NCI-H446 (cell line): ENCODE measurements at places on chromosomes 2 and 18.
A peak's percentile ranks its signal among the peaks of the same experiment; 100 is the strongest.

DNA sequence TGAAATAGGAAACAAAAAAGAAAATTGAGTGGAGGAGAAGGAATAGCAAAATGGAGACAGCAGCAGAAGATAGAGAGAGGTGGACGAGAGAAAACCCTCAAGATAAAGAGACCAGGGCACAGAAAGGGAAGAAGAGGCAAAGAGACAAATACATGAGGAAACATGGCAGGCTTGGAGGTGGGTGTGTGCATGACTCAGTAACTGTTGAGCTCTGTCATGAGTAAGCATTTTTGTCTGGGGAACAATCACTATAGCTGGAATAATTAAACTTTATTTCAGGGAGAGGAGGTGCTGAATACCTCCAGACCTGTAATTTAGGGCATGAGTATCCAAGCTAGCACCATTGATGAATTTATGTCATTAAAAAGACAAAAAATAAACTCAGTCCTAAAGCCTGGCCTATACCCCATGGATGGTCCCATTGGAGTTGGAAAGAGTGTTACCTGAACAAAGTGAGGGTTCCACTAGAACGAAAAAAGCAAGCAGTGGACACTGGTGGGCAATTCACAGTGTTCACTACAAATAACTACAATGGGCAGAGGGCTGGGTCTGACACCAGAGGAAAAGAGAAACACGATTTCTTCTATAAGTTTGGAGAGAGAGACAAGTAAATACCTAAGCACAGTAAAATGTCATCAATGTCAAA, 145.5 kb downstream of the ADCYAP1 start:
- no peak for DNase-seq

GRCh38 chr2:86482034-86482433, 40.9 kb downstream of the KDM3A start:
- DNase-seq, result no peak

DNA sequence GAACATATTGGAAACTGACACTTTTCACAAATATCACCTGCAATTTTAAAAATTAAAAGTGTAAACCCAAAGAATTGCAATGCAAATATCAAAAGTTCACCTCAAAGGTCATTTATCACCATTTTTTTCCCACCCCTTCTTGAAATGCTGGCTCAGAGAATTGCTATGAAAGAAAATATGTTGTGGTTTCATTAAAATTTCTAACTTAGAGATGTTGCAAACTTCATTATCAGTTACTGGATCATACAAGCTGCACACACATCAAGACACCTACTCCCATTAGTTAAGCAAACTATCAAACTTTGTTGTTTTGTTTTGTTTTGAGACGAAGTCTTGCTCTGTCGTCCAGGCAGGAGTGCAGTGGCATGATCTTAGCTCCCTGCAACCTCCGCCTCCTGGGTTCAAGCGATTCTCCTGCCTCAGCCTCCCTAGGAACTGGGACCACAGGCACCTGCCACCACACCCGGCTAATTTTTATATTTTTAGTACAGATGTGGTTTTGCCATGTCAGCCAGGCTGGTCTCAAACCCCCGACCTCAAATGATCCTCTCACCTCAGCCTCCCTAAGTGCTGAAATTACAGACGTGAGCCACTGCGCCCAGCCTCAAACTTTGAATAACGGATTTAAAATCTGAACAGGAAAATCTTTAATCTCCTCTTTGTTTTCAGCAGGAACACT, 37.0 kb downstream of the STK39 start:
- no peak for DNase-seq

DNA sequence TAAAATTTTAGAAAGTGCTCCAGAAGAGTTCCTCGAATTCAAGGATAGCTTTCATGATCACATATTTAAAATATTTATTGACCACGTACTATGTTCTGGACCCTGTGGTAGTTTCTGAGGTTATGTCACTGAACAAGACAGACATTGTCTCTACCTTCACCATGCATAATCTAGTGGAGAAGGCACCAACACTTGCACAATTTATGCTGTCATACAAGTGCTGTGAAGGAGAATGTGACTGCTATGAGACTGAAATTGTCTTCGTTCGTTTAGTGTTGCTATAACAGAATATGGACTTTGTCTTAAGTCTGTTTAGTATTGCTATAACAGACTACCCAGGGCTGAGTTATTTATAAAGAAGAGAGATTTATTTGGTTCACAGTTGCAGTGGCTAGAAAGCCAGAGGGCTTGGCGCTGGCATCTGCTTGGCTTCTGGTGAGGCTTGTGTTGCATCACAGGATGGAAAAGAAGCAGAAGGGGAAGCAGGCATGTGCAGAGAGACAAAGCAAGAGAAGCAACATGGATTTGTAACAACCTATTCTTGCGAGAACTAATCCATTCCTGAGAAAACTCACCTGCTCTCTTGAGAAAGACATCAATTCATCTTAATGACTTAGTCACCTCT, 50.0 kb upstream of the RFX8 start:
- DNase-seq, result no peak

GRCh38 chr2:111961663-111962062, 63.3 kb downstream of the MERTK start:
- no peak for DNase-seq

GRCh38 chr2:1868683-1869141, 124.4 kb upstream of the PXDN start:
- DNase-seq, result no peak

DNA sequence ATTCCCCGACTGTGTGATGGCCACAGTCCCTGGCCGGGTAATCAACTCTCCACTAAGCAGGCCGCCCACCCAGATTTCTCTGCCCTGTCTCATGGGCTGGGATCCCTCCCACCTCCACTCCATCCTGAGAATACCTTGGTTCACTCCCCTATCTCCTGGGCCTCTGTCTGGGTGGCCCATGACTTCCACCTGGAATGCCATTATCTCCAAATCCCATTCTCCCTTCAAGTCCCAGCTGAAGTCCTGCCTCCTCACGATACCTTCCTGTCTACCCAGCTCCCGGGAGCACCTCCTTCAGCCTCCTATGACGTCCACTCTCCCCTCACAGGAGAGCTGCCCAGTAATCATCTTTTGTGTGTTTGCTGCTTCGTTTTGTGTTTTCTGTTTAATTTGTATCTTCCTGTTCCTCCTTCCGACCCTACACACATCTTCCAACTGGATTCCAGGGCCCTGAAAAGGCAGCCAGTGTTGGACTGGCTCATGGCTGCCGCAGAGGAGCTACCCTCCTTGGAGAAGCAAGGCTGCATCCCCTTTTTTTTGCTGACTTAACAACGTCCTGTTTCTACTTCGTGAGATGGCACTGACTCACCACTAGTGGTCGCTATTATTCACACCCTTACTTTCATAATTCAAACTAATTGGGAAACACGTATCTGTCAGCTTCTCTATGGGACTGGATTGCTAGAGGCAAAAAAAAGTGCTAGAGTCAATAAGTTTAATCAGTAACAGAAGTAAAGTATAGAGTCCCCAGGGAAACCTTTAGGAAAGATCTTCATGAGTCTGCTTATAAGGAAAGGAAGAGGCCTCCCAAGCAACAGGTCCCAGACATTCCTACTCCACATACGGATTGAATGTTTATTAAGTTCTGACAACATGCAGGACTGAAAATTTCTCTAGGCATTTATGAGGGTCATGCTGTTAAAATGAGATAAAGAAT, 171.9 kb upstream of the GATA6 start:
- DNase-seq, result no peak

GRCh38 chr2:70979180-70979488, 704 bp downstream of the ANKRD53 start:
- DNase-seq, result no peak

GRCh38 chr2:181789827-181790448, 101.6 kb upstream of the ITPRID2 start:
- no peak for DNase-seq

DNA sequence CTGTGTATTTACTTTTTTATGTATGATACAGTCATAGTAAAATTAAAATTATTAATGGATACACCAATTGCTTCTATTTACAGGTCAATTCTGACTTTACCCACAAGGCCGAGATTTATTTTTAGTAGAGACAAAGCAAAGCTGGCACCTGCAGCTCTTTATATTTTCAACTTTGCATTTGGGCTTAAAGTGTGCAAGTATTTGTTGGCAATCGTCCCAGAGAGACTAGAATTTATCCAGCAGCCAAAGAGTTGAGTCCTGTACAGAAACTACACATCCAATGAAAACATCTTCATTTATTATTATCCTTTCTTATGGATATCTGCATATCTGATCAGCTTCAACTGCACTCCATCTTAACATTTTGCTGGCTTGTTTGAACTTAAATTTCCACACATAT, 485.6 kb downstream of the SOX11 start:
- DNase-seq, result peak; percentile 34

GRCh38 chr18:9153256-9153655, 16.7 kb downstream of the ANKRD12 start:
- no peak for DNase-seq

GRCh38 chr2:119423108-119423444, 8.6 kb upstream of the TMEM37 start:
- DNase-seq, result no peak

DNA sequence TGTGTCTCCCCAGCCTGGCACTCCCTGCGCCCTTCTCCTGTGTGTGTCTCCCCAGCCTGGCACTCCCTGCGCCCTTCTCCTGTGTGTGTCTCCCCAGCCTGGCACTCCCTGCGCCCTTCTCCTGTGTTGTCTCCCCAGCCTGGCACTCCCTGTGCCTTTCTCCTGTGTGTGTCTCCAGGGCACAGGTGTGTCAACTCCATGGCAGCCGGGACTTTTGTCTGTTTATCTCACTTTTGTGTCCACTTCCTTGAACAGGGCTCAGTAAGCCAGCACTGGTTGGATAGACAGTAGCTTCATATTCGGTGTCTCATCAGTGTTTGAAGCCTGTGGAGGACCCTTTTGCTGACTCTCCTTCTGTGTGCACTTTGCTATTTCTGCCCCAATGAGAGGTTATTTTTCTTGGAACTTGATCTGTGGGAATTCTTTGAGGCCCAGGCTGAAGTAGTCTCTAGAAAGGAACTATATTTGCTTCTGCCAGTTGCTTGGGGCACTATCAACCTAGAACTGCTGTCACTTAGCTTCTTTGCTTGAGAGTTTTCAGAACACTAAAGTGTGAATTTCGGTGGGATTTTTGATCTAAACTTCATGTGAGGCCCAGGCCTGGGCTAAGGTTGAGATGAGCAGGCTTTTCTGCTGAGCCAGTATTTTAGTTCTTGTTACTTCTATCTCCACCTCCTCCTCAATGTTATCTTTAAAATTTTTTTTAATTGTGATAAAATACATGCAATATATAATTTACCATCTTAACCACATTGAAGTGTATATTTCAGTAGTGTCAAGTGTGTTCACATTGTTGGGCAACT, 8.3 kb upstream of the ASB1 start:
- DNase-seq, result no peak

DNA sequence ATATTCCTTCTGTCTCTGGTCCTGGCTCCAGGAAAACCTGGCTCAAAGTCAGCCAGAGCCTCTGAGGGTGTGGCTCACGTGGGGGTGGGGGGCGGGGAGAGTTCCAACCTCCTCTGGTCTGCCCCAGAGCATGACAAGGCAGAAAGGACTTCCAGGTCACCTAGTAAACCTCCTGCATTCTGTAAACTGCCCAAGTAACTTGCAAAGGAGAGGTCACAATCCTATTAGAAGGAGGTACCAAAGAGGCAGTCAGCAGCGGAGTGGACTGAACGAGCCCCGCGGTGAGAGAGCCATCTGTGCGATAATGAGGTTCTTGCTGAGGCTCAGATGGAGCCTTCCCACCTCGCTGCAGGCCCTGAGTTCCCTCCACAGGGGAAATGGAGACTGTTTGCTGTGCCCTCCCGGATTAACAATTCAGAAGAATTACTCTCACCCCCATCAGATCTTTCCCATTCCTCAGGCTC, 58.9 kb upstream of the GATA6 start:
- no peak for DNase-seq

DNA sequence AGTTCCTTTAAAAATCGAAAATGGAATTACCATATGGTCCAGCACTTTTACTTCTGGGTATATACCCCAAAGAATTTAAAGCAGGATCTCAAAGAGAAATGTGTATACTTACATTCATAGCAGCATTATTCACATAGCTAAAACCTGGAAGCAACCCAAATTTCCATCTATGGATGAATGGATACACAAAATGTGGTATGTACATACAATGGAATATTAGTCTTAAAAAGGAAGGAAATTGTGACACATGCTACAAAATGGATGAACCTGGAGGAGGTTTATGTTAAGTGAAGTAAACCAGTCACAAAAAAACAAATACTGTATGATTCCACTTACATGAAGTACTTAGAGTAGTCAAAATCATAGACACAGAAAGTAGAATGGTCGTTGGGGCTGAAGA, 147.9 kb upstream of the LTBP1 start:
- no peak for DNase-seq

DNA sequence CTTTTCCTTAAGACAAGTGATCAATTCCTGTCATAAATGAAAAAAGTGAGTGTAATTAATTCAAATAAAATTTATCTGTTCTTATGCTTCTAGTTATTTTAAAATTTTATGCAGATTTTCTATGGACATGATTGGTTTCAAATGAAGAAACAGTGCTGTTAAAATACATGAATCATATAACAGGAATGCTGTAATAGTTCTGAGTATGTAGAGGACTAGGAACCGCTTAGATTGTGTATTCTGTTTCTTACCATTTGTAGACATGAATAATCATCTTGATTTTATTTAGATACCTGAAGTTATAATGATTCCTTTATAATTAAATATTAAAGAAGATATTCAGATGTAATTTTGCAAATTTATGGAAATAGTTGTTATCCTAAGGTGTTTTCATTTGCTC, 3.5 kb downstream of the ACTR2 start:
- DNase-seq, result no peak

GRCh38 chr18:50218432-50219197, 23.7 kb upstream of the MYO5B start:
- peak; percentile 32 for DNase-seq

- DNase-seq, result no peak
Measured at GRCh38 chr2:207285473-207285815, 119.7 kb upstream of the KLF7 start.

DNA sequence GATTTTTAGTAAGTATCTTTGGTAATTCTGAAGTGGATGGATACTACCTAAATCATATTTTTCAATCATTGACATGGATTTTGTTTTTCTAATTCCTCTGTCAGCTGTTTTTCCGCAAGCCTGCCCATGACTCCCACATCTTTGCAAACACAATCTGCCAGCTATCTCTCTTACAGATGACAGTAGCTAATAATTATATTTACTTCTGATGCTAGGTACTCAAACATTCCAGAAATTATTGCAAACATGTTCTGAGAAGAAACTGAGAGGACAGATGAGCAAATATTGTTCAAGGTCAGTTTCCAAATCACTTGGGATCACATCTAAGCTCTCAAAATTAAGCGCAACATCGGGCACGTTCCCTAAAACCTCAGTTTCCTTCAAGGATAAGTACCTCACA, 270.0 kb upstream of the CDH19 start:
- no peak for DNase-seq

DNA sequence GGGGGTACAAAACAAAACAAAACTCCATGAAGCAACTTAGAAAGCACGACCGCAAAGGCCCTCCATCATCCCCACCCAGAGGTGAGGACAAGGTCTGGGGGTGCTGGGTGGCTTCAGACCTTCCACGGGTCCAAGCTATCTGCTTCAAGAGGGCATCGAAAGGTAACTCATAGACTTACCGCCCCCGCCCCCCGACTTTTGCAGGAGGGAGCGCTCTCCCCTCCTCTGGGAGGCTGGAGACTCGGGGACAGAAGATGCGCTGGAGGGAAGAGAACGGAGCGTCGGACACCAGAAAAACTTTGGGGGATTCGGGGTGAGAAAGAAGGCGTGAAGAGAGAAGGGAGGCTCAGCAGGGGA, 300 bp upstream of the STON1 start:
- no peak for DNase-seq
